ENCODE measurements at places on chromosomes 4 and X.

GRCh38 chr4:84651499-84651898, 68.6 kb downstream of the CDS1 start:
- no peak for DNase-seq

DNA sequence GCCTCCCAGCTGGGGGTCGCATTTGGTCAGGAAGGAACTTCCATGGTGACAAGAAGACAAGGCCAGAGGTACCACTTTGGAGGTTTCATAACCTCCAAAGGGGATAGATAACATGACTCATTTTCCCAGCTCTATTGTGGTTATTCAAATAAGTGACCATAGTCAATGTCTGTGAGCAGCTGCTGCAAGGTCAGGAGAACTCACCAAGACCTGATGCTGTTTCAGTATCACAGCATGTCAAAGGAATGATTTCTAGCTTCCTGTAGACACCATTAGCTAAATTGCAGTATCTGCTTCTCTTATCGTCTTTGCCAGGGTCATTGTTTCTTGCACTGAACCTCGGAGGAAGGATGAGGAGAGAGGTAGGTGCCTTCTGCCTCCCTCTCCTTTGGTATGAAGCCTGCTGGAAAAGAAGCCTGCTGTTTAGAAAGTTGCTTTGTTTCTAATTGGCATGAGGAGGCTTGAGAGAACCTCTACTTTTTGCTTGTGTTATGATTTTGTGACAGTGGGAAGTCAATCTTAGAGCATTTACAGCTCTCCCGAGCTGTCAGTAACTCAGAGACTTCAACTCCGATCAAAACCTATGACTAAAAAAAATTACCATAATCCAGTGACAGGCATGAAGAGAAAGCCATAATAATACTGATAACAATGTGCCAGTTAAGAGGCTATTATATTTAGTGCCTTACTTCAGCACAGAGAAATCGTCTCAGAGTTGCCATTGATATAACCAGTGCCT, 38.0 kb upstream of the GATB start:
- DNase-seq, result no peak

DNA sequence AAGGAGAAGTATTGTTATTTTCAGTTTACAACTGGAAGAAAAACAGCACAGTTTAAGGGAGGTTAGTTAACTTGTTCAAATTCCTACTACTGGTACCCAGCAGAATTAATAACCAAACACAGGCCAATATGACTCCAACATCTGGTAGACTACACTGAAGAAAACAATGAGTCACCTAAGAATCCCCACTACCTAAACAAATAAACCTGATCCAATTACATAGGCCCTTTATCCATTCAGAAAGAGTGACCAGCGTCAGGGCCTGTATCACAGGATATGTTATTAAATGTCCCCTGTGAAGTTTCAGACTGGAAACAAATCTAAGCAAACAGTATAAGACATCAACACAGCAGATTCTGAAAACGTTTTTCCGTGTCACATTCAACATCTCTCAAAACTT, 492.5 kb upstream of the INTU start:
- DNase-seq, result no peak

DNA sequence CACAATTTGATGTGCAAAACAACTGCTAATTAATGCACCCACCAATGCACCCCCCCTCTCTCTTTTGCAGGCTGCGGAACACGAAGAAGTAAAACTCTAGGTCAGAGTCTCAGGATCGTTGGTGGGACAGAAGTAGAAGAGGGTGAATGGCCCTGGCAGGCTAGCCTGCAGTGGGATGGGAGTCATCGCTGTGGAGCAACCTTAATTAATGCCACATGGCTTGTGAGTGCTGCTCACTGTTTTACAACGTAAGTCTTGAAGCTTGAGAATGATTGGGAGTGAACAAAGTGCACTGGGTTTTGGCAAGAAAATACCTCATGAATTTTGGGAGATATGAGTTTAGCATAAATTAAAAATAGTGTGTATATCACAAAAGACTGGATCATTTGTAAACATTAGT, 28.9 kb downstream of the TMPRSS11E start:
- no peak for DNase-seq

DNA sequence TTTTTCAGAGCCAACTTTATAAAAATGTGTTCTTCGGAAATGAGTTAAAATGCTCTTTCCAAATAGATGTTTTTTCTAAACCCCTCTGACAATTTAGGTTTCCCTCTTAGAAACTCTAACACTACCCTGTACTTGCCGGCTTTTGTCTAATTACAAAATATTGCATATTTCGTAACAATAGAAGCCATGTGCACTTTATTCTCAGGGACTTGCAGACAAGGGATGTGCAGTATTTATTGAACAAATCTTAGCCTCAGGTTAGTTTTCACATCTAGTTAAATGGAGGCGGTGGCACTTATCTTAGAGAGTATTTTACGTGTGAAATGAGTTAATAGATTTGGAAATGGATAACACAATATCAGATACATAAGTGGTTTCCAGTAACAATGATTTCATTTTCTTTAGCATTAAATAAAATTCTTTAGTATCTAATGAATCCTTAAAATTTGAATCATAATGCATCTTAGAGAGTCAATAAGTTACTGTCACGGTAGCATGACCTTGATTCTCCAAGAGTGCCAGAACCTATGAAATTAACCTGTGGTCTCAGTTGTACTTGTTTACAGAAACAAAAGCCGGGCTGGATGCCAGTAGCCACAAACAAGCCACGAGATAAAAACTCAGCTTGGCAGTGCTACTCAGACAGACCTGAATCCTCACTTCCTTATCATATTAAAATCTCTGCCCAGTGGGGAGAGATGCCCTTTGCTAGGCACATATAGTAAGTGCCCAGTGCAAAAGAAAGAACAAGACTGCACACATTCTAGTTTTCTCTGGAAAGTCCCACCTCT, 772 bp upstream of the PABPC4L start:
- no peak for DNase-seq

DNA sequence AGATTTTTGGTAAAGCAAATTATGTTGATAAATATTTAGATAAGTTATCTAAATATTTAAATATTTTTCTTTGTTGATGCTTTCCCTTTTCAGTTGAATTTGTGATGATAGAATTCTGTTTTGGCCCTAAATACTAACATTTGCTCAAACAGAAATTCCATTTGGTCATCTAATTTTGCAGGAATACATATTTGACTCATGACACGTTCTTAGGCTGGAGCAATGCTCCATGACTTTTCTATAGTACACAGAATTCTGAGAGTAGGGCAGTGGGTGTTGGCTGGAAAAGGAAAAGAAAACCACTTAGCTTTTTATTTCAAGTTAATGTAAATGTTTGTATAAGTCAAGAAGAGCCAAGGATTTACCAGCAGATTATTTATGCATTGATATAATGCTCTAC, 58.6 kb upstream of the GK2 start:
- no peak for DNase-seq

DNA sequence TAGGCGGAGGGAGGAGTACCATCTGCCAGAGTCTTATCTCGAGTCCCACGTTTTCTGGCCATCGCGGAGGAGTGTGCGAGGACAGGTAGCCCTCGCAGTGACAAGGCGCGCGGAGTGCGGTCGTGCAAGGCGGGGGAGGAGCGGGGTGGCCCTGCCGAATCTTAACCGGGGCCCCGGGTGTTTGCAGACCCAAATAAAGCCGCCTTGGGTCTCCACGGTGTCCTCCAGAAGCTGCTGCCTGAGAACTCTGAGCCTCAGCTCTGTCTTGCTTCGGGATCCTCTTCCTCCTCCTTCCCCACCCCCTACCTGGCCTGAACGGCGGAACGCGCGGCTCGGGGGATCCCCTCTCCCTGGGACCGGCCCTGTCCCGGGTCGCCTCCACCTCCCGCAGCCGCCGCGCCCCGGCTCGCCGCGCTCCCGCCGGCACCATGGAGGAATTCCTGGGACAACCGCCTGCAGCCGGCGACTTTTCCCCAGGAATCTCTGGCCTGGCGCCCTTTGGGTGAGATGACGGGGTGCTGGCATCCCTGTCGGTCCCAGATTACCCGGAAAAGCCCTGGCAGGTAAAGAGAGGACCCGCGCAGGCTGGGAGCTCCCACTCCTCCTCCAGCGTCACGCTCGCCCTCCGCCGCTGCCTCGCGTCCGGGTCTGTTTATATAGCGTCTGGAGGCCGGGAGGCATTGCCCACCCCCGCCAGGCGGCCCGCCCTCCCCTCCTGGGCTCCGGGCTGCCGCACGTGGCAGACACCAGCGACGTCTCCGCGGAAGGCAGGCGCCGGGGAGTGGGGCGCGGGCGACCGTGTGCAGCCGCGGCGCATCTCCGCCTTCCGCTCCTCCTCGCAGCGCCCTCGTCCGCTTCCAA, at the start of gene GALNTL6:
TSS of gene GALNTL6 (plus strand) at position 740 of the 861 bp plus-strand sequence.
- DNase-seq, result no peak

- DNase-seq, result no peak
Observed at GRCh38 chrX:13319953-13320352, at the start of gene ATXN3L. Gene ATXN3L (minus strand): TSS chrX:13320053. CDS start chrX:13319934, 119 bp downstream.

DNA sequence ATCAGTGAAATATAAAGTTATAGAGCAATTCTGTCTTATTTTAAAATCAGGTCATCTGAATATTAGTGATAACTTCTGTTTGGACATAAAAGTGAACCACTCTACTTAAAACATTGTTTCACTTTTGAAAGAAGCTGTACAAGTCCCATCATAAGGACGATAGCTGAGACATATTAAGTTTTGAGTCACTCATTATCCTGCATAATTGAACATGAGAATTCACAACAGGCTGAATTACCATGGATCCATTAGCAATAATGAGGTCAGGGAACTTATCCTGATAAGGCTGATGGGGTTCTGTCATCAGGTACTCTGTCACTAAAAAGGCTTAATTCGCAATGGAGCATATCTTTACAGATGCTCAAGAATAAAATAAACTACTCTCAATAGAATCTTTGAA, 80.4 kb downstream of the REELD1 start:
- no peak for DNase-seq

GRCh38 chr4:82231806-82232205, 142.0 kb downstream of the HNRNPD start:
- no peak for DNase-seq

DNA sequence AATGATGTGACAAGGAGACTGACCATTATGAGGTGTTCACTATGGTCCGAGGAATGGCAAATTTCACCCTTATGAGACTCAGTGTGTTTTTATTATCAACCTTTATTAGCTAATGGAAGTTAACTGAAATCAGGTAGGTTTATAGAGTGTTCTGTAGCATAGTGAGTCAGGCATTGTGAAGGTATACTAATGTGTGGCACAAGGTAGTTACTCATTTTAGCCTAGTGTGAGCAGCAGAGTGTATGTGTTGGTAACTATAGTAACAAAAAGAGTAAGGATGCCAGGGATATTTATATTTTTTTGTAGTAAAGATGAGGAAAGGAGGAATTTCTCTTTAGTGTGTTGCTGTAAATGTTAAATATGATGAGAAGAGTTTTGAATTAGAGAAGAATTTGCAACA, 12.0 kb downstream of the PDLIM5 start:
- DNase-seq, result no peak

- no peak for DNase-seq
Observed at GRCh38 chr4:76494243-76494642, 59.2 kb downstream of the SHROOM3 start.

- DNase-seq, result no peak
Observed at GRCh38 chr4:143089291-143089690, 95.4 kb upstream of the USP38 start.

GRCh38 chrX:38754818-38755718, 46.2 kb upstream of the MID1IP1 start:
- DNase-seq, result no peak

DNA sequence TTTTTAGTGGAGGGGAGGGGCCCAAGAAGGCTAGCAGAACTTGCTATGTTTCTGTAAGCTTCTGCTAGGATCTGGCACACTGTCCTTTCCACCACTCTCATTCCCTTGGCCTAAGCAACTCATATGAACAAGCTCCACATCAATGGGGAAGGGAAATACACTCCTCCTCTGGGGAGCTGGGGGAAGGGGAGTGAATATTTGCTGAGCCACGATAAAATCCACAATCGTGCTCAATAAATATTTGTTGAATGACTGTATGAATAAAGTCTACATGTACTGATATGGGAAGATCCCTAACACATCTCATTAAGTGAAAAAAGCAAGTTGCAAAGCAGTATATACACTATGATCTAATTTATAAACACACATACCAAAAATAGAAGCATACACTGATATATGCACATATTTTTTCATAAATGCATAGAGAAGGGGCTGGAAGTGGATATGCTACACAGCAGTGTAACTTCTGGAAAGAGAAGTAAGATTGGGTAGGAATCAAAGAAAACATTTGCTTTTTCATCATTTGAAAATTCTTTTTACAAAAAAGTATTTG, 95.8 kb upstream of the EFHC2 start:
- DNase-seq, result no peak

DNA sequence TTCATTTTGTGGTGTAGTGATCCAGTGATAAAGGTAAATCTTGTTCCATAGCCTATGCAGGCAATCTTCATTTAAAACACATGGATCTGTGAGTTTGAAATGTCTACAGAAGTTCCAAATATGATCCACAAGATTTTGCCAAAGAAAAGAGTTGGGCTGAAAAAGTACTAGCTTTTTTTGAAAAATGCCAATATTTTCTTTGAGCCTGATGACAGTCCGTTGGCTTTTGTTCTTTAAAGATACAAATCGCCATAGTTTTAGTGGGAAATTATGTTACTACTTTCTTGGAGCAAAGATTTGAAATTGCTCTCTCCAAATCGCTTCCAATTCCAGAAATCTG, 71.5 kb downstream of the HPGD start:
- no peak for DNase-seq

DNA sequence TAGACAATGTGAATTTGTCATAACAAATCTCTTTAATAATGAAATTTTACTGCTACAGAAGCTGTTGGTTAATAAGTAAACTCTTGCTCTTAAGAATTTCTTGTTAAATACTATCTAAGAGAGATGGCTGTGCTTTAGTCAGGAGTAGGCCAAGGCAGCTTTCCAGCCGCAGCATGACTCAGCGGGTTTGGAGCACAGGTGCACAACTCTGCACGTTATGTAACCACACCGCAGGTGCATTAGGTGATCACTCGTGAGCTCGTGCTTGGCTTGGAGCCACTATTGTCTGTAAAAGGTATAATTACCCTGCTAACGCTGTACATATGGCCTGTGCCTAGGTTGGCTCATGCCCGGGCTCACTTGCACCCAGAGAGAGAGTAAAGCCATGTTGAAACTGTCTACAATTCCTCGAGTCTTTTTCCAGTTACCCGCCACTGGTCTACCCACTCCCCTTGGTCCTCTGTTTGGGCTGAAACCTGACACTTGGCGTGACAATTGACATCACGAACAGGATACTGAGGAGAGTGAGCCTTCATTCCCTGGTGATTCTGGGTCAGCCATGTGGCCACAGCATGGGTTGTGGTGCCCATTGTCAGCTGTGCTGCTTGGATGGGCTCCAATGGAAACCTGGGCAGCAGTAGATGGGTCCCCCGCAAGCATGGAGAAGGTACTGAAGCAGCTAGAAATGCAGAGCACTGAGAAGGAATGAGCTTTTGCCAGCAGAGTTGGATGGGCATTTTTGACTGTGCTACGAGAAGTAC, 18.4 kb upstream of the ANAPC4 start:
- DNase-seq, result no peak

GRCh38 chr4:155134136-155134535, 74.3 kb upstream of the NPY2R start:
- DNase-seq, result no peak

DNA sequence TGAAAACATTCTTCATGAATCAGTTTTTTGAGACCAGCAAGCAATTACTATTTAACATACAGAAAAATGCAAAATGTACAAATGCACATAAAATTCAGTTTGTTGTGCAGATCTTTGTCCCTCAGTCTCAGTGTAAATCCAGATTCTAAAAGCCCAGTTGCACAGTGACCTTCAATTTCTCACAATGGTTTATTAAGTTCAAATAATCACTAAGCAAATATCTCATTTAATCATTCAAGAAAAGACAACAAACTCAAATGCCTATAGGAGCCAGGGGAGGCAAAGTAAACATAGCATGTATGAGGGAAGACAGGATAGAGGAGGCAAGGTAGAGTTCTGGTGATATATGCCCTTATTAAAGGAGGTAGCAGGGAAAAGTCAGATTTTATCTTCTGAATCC, 82.8 kb downstream of the PPP3CA start:
- DNase-seq, result no peak

Measured in NCI-H2081 treated with DMSO at 0.1 percent for 48 hours (cell line).